ENCODE measurements at places on chromosomes 3 and 15.

DNA sequence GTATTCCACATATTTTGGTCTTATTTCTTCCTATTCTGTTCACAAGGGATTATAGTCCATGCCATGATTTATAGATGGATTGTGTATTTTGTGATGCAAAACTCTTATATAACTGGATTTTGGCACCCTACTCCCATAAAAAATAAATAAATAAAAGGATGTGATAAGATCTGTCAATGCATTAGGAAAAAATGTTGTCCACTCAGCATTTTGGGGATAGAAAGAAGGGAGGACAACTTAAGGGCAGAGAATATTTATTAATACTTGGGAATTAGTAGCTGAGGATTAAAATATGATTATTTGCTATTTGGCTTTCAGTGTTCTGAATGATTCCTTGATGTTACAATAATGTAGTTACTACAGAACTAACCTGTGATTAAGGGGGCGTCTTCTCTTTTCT is 682.6 kb downstream of the ZBBX start:
- DNase-seq: no peak

DNA sequence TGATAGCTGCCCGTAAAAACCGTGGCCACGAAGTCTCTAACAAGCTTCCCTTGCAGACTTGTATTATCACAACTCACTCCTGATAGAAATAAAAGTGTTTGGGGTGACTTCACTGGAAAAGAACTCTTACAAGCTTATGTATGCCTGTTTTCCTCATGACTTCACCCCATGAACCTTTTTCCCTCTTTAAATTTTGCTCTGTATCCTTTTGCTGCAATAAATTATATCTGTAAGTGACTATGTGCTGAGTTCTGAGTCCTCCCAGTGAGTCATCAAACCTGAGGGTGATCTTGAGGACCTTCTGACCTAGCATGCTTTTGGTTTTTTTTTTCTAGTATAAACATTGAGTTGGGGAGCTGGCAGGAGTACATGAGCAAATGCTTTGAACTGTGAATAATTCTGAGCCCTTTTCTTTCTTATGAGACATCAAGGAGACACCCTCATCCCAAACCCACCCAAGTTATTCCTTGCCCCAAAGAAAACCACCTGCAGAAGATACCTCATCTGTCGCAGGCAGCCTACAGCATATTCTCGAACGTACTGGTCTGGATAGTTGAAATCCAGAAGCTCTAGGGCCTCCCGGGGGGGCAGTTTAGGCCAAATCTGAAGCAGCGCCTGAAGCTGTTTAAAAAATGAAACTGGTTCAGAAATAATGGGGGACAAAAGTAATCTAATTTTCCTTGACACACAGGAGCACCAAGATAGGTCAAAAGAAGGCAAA is 85.9 kb downstream of the FAIM start:
- no peak for DNase-seq

GRCh38 chr15:71294251-71294910 is 179.1 kb downstream of the THSD4 start:
- no peak for DNase-seq

DNA sequence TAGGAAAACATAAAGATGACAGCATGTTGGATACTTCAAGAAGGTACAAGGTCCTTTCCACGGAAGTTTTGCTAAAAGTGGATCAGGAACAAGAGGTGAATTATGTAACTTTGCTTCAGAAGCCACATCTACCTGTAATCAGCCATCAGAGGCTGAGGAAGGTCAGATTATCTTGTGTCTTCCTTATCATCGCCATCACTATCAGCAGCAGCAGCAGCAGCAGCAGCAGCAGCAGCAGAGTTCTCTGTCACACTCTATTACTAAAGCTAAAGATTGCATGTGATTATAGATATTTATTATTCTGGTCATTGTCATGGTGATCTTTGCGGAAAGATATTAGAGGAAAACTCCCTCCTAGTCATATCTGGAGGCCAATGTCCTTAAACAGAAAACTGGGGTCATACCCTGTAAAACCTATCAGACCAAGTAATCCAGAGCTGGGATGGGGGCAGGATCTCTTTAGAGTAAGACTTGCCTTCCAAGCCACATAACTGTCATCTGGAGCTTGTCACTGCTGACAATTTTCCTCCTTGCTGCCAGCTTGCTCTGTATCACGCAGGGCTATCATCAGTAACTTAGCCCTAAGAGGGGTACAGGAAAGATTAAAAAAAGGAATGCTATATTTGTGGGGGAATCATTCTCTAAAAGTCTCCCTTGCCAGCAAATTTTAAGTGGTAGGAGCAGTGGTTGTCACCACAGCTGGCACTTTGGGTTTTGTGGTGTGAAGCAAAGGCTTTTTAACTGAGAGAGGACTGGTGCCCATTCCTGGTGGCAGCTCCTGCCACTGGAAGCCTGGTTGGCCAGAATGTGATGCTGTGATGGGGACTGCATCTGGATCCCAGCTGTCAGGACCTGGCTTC is 130.9 kb upstream of the RASGRP1 start:
- DNase-seq: no peak

GRCh38 chr3:137972396-137972795 is 37.6 kb upstream of the CLDN18 start:
- no peak for DNase-seq

DNA sequence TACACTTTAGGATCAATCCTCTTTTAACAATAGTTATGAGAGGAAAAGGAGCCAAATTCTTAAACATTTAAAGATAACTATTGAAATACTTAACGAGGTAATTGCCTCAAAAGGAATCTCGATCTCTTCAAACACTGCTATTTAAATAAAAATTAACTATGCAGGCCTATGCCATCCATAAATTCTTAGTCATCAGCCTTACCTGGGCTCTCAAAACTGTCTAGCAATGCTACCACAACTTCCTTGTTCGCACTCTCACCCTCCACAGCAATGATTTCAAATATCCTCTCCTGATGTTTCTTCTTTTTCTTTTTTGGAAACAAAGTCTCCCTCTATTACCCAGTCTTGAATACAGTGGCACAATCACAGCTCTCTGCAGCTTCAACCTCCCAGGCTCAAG is 12.3 kb downstream of the ETFA start:
- DNase-seq: no peak
